ENCODE measurements at places on chromosomes 4 and X. TPM values are rescaled to one million over a fixed set of nuclear protein-coding genes. Genes with fewer than 3 reads are reported as not detected.

Gene PRDM8
- total RNA-seq: 2.2 TPM

Gene DCUN1D4
- 22.6 TPM for total RNA-seq

GRCh38 chrX:51336584-51336983 is 4.0 kb downstream of the NUDT10 start:
- H3K27ac ChIP-seq: no peak overlapping the region
- no peaks in the 10 kb centered on the region for H3K4me1 ChIP-seq
- H3K4me3 ChIP-seq: no peak overlapping the region
- no peak for DNase-seq
- H3K27me3 ChIP-seq: no peaks in the 10 kb centered on the region
- no peaks in the 10 kb centered on the region for H3K36me3 ChIP-seq

DNA sequence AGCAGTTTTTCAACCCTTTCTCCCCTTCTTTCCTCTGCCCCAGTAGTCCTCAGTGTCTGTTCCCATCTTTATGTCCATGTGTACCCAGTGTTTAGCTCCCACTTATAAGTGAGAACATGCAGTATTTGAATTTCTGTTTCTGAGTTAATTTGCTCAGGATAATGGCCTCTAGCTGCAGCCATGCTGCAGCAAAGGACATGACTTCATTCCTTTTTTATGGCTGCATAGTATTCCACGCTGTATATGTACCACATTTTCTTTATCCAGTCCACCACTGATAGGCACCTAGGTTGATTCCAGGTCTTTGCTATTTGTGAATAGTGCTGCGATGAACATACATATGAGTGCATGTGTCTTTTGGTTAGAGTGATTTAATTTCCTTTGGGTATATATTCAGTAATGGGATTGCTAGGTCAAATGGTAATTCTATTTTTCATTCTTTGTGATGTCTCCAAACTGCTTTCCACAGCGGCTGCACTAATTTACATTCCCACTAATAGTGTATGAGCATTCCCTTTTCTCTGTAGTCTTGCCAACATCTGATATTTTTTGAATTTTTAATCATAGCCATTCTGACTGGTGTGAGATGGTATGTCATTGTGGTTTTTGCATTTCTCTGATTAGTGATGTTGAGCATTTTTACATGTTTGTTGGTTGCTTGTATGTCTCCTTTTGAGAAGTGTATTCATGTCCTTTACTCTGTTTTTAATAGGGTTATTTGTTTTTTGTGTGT is 54.6 kb upstream of the ANK2 start:
- no peaks in the 10 kb centered on the region for H3K27me3 ChIP-seq
- H3K4me1 ChIP-seq: no peaks in the 10 kb centered on the region
- no peak overlapping the region for H3K4me3 ChIP-seq
- DNase-seq: no peak
- no peak overlapping the region for H3K27ac ChIP-seq

DNA sequence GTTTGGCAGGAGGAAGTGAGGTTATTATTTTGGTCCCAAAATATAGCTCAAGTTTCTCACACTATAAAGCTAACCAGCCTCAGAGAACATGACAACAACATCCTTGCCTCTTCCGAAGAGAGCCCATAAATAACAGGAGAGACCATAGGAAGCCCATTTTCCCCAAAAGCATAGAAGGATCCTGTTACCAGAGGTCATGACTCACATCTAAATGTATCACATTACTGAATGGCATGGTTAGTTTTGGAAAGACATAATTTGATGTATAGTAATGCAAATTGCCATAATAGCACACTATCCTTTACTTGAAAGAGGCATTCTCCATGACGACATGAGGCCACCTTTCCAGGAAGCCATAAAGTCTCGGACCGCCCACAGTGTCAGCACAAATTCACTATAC is 238.8 kb upstream of the GRIA3 start:
- H3K4me3 ChIP-seq: no peak overlapping the region
- no peaks in the 10 kb centered on the region for H3K27me3 ChIP-seq
- no peaks in the 10 kb centered on the region for H3K4me1 ChIP-seq
- DNase-seq: no peak
